Uterine smooth muscle cell (primary cell): ENCODE measurements at places on chromosomes 1 and 21. TPM values are rescaled to one million over a fixed set of nuclear protein-coding genes. Genes with fewer than 3 reads are reported as not detected.

CA6 gene
- total RNA-seq, result not detected in 2 replicates

AGMAT gene
- 1.1 and 1.8 TPM in 2 replicates for total RNA-seq

VSIG8 gene
- 0.12 TPM in 1 of 2 replicates, not detected in the other for total RNA-seq

SLC1A7 gene
- total RNA-seq, result 0.12 TPM in 1 of 2 replicates, not detected in the other

AMY2A gene
- total RNA-seq, result not detected in 2 replicates

RIMS3 gene
- total RNA-seq, result 0.44 and 0.50 TPM in 2 replicates

DUSP23 gene
- 10.5 and 15.2 TPM in 2 replicates for total RNA-seq

HES3 gene
- total RNA-seq, result not detected in 2 replicates

OXCT2 gene
- 2.2 and 4.5 TPM in 2 replicates for total RNA-seq
